Fibroblast of skin of back (primary cell): ENCODE measurements at places on chromosomes 4 and X.

- DNase-seq: no peak
These were observed 74.8 kb upstream of the MXD4 start for GRCh38 chr4:2336659-2337058.

DNA sequence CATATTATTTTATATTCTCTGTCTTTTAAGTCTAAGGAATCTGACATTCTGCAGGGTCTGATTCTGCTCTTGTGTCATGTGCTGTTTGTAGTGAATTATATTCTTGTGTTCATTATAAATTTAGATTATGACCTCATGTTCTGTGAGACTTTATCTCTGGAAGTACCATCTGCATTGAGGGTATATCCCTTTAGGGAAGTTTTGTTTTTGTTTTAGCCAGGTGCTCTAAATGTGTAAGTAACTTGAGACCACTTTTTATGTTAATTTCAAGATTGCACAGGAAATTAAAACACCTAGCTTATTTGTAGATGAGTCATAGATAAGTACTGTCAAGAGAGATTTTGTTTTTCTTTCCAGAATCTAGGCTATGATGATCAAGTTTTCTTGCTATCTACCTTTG lies 35.0 kb upstream of the DKK2 start:
- DNase-seq: no peak

DNA sequence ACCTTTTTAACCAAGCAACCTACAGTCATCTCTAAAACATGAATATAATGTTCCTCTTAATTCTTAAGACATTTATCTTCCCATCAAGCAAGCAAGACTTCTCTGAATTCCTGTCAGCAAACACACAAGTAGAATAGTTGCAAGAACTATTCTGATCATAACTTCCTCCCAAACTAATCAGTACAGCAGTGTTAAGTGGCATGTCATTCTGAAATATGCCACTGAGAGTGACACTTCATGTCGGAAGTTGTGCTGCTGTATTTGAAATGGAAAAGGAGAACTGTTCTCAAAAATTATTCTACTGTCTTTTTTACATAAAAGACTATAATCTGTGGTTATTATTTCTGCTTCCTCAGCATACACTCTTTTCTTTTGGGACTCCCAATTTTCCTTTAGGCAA lies 546.6 kb downstream of the PCDH18 start:
- no peak for DNase-seq

GRCh38 chr4:14743601-14744000 lies 258.7 kb upstream of the CPEB2 start:
- peak; percentile 86 for DNase-seq

GRCh38 chrX:7926501-7926900 lies 712 bp downstream of the PNPLA4 start:
- peak; percentile 22 for DNase-seq

- DNase-seq: no peak
These were observed 658.2 kb downstream of the CENPC start for GRCh38 chr4:66887061-66887460.

GRCh38 chr4:25069014-25069413 lies 38.3 kb upstream of the LGI2 start:
- DNase-seq: no peak

- DNase-seq: no peak
These were observed 946 bp downstream of the ANXA3 start for GRCh38 chr4:78552389-78553042.

GRCh38 chr4:30950737-30951136 lies 230.6 kb downstream of the PCDH7 start:
- no peak for DNase-seq

DNA sequence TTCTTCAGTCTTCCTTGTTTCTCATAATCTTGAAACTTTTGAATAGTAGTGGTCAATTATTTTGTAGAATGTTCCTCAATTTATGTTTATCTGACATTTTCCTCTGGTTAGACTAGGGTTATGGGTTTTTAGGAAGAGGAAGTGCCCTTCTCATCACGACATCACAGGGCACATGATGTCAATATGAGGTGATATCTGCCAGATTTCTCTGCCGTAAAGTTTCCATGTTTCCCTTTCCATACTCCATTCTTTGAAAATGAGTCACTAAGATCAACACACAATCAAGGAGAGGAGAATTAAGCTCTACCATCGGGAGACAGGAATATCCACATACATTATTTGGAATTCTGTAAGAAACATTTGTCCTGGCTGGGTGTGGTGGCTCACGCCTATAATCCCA lies 28.4 kb downstream of the RP2 start:
- DNase-seq: peak; percentile 75

DNA sequence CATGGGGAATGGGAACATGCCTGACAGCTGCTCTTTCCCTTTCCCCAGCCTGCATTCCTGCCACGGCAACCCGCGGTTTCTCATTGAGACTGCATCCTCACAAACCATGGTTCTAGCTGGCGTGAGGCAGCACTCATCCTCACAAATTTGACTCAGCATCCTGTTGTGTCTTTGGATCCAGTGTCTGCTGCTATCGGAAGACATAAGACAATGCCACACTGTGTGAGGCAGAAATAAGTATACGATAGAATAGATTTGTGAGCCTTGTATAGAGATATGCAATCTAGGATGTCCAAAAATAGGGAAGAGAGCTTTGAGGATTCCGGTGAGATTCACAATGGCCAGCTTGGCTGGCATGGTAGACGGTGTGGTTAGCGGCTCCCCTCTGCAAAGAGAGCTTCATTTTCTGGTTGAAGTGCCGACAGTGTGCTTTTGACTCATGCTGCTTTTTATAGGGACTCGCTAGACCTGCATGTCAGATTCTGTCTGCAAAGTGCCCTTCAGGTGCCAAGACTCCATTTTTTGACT lies 161.3 kb upstream of the PSAPL1 start:
- DNase-seq: no peak

- no peak for DNase-seq
These were observed 7.9 kb downstream of the TRIM2 start for GRCh38 chr4:153211986-153212728.

- DNase-seq: peak; percentile 6
These were observed 37.9 kb upstream of the NKAP start for GRCh38 chrX:119981286-119982070.

GRCh38 chr4:184817494-184818215 lies 8.1 kb downstream of the ACSL1 start:
- DNase-seq: no peak

- DNase-seq: peak; percentile 74
These were observed 68.0 kb upstream of the ATXN3L start for GRCh38 chrX:13387666-13388494.

DNA sequence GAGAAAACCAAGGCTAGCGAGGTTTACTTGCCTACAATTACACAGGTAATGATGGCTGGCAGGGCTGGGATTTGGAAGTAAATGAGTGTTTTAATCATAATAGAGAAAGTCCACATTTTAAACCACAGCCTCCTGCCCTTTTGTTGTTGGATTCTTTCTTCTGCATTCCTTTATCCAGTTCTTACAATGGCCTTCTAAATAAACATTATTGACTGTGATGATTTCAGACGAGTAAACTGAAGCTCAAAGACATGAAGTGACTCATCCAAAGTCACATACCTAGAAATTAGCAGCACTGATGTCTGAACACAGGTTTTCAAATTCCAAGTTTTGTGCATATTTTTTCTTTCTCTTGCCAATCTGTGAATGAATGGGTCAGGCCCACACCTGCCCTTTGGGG lies 51.2 kb upstream of the C1QTNF7 start:
- peak; percentile 76 for DNase-seq

DNA sequence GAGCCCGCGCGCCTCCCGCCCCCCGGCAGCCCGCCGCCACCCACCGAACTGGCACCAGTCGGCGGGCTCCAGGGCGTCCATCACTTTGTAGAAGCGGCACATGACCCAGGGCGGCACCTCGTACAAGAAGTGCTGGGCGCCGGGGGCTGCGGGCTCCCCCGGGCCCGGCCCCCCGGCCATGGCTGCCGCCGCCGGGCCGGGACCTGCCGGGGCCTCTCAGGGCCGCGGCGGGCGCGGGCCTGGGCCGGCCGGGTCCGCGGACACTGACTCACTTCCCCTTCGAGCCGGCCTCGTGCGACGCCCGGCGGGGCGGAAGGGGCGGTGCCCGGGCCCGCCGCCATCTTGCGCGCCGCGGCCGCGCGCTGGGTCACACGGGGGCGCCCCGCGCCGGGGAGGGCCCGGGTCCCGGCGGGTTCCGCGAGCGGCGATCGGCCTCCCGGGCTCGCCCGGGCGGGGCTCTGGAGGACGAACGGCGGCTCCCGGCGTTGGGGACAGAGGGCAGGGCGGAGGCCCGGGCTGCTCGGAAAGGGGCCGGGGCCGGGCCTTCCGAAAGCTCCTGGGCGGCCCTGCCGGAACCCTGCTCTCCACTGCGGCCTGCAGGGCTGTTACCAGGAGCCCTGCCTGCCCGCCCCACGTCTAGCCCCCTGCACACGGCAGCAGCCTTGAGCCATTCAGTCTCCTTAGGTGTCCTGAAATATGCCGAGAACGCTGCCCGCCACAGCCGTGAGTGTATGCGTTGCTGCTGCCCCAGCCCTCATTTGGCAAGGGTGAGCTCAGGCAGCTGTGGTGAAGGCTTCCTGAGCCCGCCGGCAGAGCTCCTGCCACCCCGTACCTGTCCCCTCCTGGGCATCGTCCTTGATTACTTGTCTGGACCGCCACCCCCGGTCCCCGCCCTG lies at the start of gene IRAK1:
Gene IRAK1 (minus strand): TSS at position 270 of the 896 bp plus-strand sequence. CDS start 90 bp downstream, at position 180.
- DNase-seq: peak; percentile 70

DNA sequence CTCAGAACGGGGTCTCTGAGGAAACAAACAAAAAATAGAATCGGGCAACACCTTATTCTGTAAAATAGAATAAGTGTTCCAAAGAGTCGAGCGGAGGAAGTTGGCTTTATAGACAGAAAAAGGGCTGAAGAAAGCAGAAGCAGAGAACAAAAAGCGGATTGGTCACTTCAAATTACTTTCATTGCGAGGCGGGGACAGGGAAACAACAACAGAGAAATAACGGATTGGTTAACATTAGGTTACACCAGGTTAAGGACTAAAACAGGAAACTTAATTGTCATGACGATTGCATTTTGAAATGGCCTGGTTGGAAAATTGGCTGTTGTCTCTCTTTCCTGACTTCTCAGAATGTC lies 433 bp upstream of the COQ2 start:
- peak; percentile 42 for DNase-seq

DNA sequence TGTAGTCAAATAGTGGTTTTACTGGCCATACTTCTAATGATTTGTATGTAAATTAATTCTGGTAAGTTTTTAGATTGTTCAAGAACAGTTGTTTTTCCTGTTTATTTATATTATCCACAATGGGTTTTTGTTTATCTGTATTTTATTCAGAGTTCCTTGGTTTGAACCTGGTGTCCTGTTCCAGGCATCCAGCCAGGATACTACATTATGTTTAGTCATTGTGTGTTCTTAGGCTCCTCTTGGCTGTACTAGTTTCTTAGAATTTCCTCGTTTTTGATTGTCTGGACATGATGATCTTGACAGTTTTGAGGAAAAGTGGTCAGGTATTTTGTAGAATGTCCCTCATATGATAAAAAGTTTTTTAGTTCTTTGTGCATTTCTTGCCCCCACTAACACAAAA lies 7.8 kb downstream of the TIGD2 start:
- DNase-seq: no peak

- no peak for DNase-seq
These were observed 67.6 kb downstream of the EIF4E start for GRCh38 chr4:98861100-98861884.

GRCh38 chrX:44944894-44945293 lies 71.9 kb downstream of the KDM6A start:
- no peak for DNase-seq

- DNase-seq: no peak
These were observed 116.3 kb upstream of the PNPLA4 start for GRCh38 chrX:8043546-8043945.

DNA sequence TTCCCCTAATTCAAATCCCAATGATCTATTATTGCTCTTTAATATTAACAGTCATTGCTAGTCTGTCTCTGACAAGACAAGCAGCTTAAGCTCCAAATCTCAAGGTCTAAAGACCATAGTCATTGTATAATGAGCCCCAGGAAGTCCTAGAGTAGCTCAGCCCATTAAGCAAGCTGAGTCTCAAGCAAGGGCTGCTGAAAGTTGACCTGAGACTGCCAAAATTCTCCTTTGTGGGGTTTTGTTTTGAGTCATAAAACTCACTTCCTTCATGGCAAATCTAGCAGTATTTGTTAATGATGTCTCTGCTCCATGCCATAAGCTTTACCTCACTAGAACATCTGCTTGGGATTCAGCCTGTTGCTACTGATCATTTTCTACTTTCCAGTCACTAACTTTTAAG lies 313.2 kb downstream of the ANTXR2 start:
- no peak for DNase-seq

DNA sequence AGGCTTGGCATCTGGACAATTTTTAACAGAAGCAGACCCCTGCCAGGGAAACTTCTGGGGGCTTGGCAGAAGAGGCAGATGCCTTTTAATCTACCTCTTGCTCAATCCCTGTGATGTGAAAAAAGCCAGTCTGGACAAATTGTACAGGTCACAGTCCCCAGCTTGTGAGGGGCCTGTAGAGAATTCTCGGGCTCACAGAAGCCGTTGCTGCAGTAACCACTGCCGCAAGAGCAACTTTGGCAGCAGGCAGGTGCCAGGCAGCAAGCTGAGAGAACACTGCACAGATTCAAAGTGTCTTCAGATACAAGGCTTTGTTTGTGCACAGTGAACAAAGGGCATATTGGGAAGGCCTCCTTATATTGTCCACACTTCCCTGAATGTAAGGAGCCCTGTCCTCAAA lies 11.7 kb downstream of the GPKOW start:
- DNase-seq: no peak

GRCh38 chrX:118221733-118222132 lies 105.1 kb upstream of the KLHL13 start:
- DNase-seq: peak; percentile 2

- DNase-seq: peak; percentile 43
These were observed 883 bp upstream of the KLHL4 start for GRCh38 chrX:87516717-87517121.

- peak; percentile 13 for DNase-seq
These were observed 41.6 kb downstream of the TIGD2 start for GRCh38 chr4:89152972-89153371.

DNA sequence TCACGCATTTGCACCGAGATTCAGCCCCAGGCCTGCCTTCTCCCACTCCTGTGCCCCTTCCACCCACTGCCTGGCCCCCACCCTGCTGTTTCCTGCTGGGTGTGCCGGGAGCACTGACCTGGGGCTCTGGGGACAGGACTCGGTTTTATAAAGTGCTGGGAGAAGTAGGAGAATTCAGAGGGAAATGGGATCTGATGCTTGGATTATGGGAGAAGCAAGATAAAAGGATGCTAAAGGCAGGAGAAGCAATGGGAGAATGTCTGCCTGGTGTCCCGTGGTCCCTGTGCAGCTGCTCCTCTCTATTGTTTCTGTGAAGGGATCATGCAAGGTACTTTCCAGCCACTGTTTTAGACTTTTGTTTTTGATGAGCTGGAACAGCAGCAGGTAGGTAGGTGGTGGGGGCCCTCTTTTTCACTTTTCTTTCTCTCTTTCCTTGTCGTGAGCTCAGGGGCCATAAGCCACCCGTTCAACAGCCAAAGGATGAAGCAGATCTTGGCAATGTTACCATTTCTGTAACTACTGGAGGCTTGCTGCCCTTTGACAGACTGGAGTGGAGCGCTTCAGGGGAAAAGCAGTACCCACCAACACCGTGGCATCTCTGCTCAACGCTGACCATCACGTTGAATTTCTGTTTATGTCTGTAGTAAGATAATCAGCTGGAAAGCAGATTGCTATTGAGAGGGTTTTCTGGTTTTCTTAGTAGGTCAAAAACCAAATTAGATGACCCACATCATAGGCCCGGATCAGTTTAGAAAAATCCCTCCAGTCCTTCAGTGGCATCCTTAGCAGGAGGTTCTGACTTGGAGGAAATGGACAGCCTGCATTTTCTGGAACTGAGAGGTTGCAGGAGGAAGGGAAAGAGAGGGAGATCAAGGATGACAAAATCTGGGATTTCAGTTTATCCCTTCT lies 63.8 kb upstream of the ENPP6 start:
- DNase-seq: no peak
